ENCODE measurements at places on chromosomes 4 and X.

- DNase-seq = no peak
These were observed 303.6 kb downstream of the FBXW7 start for GRCh38 chr4:152232271-152232670.

DNA sequence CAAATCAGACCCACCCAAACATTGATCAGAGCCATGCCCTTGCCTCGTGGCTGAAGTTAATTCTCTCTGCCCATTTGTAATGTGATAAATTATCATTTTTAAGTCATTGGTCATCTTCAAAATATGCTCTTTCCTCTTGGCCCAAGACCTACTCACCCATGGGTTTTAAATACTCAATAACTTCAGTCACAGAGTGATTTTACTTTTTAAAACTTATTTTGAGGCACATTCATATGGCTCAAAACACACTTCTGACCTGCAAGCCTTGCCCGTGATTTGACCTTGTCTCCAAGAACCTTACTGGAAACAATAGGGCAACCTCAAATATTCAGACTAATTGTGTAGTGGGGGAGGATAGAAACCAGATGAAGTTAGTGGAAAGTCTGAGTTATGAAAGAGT lies 176.2 kb upstream of the LNX1 start:
- DNase-seq = no peak

- no peak for DNase-seq
These were observed 6.0 kb upstream of the TEC start for GRCh38 chr4:48275686-48276085.

DNA sequence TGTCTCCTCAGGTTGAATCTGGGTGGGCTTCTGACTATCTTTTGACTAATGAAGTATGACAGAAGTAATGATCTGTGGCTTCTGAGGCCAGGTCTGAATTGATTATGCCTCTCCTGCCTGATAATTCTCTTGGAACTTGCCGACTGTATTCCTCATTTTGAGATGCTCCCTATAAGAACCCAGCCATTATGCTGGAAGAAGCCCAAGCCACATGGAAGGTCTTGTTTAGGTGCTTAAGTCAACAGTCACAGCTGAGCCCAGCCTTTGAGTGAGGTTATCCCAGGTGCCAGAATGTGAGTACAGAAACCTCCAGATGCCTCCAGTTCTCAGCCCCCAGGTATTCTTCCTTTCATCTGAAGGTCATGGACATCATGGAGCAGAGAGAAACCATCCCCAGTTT lies 456.6 kb downstream of the IL15 start:
- DNase-seq = no peak

DNA sequence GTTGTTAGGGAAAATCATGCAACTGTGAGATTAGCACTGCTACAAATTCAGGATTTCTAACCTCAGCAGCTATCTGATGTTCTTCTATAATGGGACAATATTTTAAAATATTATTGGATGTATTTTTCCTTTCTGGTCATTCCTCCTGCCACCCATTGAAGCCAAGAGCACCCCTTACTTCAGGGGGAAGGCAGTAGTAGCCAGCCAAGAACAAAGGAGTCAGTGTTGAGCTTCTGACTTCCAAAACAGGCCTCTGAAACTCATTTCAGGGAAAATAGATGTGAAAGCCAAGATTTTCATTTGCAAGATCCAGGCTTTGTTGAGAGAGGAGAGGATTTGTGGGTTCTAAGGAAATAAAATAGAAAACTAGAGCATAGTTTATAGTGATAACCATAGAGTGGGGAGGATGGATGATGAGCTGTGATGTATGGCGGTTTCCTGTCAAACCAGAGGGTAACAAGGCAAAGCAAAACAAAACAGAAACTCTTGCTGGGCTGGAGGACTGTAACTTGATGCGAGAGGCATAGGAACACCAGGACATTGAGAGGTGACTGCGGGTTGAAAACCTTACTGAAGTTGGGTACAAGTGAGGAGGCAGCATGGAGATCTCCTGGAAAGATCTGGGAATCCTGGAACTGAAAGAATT lies 173.7 kb upstream of the LEF1 start:
- DNase-seq = peak; percentile 37

- DNase-seq = no peak
These were observed 34.2 kb downstream of the PKD2 start for GRCh38 chr4:88041626-88042025.

GRCh38 chr4:88629826-88630225 lies 37.5 kb downstream of the HERC3 start:
- DNase-seq = no peak

DNA sequence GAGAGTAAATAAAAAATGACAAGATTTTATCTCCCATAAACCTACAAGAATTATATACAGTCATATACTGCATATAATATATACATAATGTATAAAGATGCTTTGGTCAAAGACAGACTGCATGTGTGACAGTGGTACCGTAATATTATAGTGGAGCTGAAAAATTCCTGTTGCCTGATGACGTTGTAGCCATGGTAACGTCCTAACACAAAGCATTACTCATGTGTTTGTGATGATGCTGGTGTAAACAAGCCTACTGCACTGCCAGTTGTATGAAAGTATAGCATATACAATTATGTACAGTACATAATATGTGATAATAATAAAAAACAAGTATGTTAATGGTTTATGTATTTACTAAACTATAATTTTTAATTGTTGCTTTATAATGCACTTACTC lies 245.2 kb upstream of the CENPE start:
- DNase-seq = no peak

DNA sequence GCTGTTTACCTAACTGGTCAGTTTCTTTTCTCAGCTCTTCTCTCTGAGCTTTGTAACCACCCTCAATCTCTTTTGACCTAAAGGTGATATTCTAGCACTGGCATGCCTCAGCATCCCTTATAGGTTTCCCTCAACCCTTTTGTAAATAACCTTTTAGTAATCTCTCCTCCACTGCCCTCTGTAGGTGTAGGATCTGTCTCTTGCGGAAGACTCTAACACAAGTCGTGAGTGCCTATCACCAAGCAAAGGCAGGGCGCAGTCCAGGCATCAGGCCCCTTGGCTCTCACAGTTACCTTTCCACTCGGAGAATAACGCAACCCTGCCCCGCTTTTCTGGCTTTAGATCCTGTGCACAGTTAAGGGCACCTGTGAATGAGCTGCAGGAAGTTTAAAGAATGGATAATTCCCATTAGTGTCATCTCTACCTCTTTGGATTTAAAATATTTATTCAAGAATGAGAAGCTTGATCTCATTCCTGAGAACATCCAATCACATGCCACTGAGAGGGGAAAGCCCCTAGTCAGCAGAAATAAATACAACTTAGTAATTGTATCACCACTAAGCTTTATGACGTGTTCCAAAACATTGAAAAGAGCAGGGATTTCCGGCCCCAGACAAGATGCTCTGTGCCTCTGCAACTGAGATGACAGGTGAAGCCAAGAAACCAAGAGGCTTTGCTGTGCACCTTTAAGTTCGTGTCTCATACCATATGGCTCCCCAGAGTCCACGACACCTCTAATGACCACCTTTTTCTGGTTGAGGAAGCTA lies 58.8 kb downstream of the SPINK2 start:
- peak; percentile 55 for DNase-seq

DNA sequence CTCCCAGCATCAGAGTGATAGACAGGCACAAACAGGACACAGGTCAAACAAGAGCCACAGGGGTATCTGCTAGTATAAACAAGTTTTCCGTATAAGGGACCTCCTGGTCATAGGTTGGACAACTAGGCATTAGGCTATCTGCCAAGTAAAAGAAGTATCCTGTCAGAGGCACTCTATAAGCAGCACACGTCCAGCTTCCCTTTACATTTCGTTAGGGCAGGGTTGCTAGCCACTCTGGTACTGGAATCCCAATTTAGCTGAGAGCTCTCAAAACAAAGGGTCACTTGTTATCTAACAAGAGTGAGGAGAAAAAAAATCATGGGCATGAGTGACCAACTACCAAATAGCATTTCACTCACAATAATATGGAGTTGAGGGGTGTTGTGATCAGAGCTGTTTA lies 780.7 kb upstream of the DIAPH2 start:
- DNase-seq = no peak

DNA sequence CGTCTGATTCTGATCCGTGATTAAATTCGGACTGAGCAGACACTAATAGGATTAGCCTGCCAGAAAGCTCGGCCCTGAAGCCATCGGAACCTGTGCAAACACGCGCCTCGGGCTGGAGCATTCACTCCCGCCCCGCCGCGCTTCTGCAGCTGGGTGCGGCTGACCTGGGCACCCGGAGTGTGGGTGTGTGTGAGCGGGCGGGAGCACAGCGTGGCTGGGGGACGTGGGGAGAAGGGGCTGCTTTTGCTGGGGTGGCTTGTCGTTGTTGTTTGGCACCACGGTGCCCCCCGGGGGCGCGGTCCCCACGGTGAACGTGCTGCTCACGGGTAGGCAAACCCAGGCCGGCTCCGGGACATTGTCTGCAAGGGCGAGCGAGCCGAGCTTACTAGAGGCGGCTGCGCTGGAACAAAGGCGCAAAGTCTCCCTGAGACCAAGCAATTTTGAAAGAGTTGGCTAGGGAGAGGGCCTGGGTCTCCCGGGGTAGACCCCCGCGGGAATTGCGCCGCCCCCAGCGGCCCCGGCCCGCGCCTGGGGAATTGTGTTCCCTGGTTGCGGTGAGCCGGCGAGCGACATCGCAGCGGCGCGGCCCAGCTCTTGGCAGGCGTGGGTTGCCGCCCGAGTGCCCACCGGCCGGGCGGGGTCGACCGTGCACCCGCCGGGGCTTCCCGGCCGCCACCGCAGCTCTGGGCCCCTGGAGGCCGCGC lies 1.4 kb downstream of the MAMLD1 start:
- DNase-seq = peak; percentile 31

- DNase-seq = no peak
These were observed 195.5 kb upstream of the VEGFC start for GRCh38 chr4:176988226-176988625.

DNA sequence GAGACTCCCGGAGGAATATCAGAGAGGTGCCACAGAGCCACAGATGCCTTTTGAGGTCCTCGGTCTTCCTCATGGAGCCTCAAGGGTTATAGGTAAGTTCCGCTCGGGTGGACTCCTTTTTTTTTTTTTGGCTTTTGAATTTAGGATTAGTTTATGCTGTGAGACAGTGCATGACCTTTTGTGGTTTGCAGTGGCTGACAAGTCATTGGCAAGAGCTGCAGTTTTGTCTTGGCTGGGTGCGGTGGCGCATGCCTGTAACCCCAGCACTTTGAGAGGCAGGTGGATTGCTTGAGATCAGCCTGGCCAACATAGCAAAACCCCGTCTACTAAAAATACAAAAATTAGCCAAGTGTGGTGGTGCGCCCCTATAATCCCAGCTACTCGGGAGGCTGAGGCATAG lies 4.5 kb upstream of the GRSF1 start:
- DNase-seq = peak; percentile 28

- DNase-seq = peak; percentile 50
These were observed 53.9 kb downstream of the ENPP6 start for GRCh38 chr4:184163813-184164212.

DNA sequence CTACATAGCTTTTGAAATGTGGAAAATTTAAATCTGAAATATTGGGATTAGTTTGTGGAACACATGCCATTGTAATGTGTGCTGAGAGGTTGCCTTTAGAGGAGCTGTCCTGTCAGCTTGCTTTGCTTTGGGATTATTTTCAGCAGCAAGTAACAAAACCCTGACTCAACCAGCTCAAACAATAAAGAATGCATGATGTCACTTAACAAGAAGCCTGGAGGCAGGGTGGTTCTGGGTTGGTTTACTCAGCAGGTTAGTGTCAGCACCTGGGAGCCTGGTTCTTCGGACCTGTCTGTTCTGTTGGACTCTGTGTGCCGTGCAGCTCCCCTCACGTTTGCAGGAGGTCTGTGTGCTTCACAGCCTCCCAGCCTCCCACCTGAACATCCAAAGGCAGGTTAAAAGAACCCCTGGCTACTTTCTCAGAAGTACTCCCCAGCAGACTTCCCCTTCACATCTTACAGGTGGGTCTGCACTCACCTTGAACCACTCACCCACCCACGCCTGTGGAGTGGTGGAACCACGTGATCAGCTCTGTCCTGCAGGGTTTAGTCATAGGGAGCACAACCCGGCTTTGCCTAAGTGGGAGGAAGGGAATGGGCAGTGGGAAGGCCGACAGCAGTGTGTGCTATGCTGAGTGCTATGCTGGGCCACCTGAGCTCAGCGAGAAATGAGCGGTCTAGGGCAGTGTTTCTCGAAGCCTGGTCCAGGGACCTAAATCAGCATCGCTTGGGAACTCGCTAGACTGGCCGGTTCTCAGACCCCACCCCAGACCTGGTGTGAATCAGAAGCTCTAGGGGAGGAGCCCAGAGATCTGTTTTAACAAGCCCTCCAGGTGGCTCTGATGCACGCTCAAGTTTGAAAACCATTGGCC lies 20.4 kb downstream of the TMEM131L start:
- peak; percentile 54 for DNase-seq

GRCh38 chrX:131734621-131735020 lies 190.7 kb downstream of the OR13H1 start:
- no peak for DNase-seq

DNA sequence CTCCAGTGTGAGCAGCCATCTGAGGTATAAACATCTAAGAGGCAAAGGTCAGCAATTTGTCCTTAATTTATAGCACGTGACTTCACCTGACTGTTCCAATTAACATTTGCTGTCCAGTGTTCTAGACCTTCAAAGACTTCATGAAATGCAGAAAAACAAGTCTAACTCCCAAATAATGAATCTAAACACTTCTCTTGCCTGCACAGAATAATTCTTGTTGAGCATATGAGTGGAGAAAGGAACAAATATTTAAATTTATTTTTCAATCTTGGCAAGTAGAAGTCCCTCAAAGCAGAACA lies 12.0 kb downstream of the RFC1 start:
- no peak for DNase-seq

GRCh38 chr4:98993419-98994071 lies 2.0 kb upstream of the METAP1 start:
- no peak for DNase-seq

GRCh38 chr4:121693450-121693849 lies 3.3 kb downstream of the ANXA5 start:
- no peak for DNase-seq

- DNase-seq = peak; percentile 74
These were observed 1.6 kb downstream of the LONRF3 start for GRCh38 chrX:118975831-118976598.

- DNase-seq = no peak
These were observed 18.0 kb downstream of the CRMP1 start for GRCh38 chr4:5874811-5875449.

GRCh38 chr4:2617955-2618354 lies 81.5 kb downstream of the FAM193A start:
- DNase-seq = no peak

DNA sequence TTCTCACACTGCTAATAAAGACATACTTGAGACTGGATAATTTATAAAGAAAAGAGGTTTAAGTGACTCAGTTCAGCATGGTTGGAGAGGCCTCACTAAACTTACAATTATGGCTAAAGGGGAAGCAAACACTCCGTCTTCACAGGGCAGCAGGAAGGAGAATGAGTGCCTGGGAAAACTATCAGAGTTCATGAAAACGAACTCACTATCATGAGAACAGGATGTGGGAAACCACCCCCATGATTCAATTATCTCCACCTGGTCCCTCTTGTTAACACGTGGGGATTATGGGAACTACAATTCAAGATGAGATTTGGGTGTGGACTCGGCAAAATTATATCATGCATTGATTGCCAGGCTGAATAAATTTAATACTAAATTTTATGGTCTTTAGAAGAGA lies 592.7 kb downstream of the GRXCR1 start:
- no peak for DNase-seq

- DNase-seq = no peak
These were observed 917.0 kb upstream of the LCORL start for GRCh38 chr4:18938343-18939099.

GRCh38 chr4:53618321-53618720 lies 27.0 kb upstream of the LNX1 start:
- DNase-seq = no peak

- DNase-seq = no peak
These were observed 19.1 kb upstream of the DDX3X start for GRCh38 chrX:41314881-41315280.

- DNase-seq = no peak
These were observed 44.1 kb upstream of the NEUROG2 start for GRCh38 chr4:112560084-112560483.

All from activated CD4-positive, alpha-beta memory T cell treated with anti-CD3 and anti-CD28 coated beads for 36 hours (primary cell).